Small intestine (tissue), 16 donors: ENCODE measurements at places on chromosomes 7 and 10. TPM values are rescaled to one million over a fixed set of nuclear protein-coding genes. Genes with fewer than 3 reads are reported as not detected.

DNA sequence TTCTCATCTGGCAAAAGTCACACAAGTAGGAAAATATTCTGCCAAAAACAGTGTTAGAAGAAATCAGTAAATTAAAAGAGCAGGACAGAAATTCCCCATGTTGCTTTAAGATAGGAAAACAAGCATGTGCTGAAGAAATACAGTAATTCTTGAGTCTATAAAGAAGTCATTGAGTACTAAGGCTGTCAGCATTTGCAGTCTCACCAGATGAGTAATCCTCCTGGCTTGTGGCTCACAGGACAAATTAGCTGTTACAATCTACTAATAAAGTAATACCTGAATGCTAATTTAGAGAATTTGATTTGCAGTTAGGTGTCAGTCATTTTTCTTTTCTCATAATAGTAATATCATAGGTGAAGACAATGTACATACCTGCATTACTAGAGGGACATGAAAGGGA lies 1158.9 kb upstream of the CELF2 start:
- no peaks in the 10 kb centered on the region for H3K36me3 ChIP-seq
- H3K27me3 ChIP-seq: no peaks in the 10 kb centered on the region
- no peak overlapping the region for H3K27ac ChIP-seq

PCGF6 gene
- 7.1 TPM for polyA plus RNA-seq

MSMB gene
- polyA plus RNA-seq: 1.4 TPM

GRCh38 chr10:55232553-55232952 lies 431.5 kb upstream of the PCDH15 start:
- no peak overlapping the region for H3K27ac ChIP-seq
- no peaks in the 10 kb centered on the region for H3K36me3 ChIP-seq
- peak; percentile 20 for DNase-seq
- H3K4me1 ChIP-seq: no peaks in the 10 kb centered on the region
- no peaks in the 10 kb centered on the region for H3K27me3 ChIP-seq

GRCh38 chr7:146645383-146645976 lies 528.9 kb downstream of the CNTNAP2 start:
- H3K4me3 ChIP-seq: no peak overlapping the region
- no peaks in the 10 kb centered on the region for H3K27me3 ChIP-seq
- no peak for DNase-seq
- no peaks in the 10 kb centered on the region for H3K36me3 ChIP-seq
- H3K27ac ChIP-seq: no peak overlapping the region

- peaks cover 16% of the 10 kb centered on the region for H3K4me1 ChIP-seq
- H3K27ac ChIP-seq: peak overlapping the region; percentile 95
- H3K27me3 ChIP-seq: no peaks in the 10 kb centered on the region
- DNase-seq: peak; percentile 74
- H3K4me3 ChIP-seq: peak overlapping the region; percentile 99
- H3K36me3 ChIP-seq: peaks cover 12% of the 10 kb centered on the region
Observed at GRCh38 chr10:119652361-119652730, 1.2 kb downstream of the BAG3 start.

MYH16 gene
- polyA plus RNA-seq: 0.01 TPM

PRF1 gene
- polyA plus RNA-seq: 1.1 TPM

GRCh38 chr7:85708221-85708620 lies 521.4 kb upstream of the SEMA3D start:
- no peaks in the 10 kb centered on the region for H3K27me3 ChIP-seq
- H3K4me1 ChIP-seq: no peaks in the 10 kb centered on the region
- H3K27ac ChIP-seq: no peak overlapping the region
- no peak overlapping the region for H3K4me3 ChIP-seq

DNA sequence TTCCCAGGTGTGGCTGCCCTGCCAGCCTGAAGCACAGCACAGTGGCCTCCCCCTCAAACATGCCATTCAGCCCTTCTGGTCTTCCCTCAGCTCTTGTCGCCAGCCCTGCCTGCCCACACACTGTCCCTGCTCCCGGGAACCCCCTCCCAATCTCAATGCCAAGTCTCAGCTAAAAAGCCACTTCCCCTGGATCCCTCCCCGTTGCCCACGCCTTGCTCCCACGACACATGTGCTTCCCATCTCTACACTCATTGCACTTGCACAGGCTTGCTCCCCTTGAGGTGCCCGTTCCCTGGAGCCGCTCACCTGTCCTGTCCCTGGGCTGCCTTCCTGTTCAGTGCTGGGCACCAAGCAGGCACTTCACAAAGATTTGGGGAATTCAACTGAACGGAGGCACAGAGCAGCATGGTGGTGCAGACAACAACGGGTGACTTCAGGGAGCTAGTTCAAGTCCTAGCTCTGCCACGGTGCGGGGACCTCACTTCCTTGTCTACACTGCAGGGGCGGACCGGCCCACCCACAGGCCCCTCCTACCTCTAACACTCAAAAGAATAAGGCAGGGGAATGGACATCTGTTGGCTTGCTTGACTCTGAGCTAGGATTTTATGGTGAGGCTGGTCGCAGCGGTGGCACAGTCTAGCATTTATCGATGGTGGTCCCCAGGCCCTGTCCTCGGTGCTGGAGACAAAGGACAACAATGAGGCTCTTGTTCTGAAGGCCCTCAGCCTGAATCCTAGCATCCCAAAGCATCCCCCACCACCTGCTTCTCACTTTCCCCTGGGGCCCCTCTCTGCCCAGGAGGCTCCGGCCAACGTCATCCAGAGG lies 18.4 kb downstream of the RGS10 start:
- H3K4me3 ChIP-seq: no peak overlapping the region
- H3K4me1 ChIP-seq: no peaks in the 10 kb centered on the region
- H3K36me3 ChIP-seq: peaks cover 2% of the 10 kb centered on the region
- H3K27ac ChIP-seq: no peak overlapping the region

DNA sequence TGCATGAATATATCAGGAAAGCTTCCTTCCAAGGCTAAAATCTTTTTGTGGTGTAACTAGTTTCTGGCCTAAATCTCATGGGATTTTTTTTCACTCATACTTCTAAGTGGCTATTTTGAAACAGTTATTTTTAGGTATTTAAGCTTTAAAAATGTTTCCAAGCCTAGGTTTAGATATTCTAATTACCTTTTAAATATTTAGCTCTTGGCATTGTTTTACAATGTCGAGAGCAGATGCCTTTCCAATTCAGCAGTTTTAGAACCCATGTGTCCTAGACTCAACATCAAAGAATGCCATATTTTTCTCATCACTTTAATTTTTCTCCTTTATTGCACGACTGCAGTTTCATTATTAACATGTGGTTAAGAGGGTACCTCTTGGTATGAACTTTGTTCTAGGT lies 27.1 kb upstream of the STOX1 start:
- no peak for DNase-seq
- peaks cover 26% of the 10 kb centered on the region for H3K36me3 ChIP-seq
- no peaks in the 10 kb centered on the region for H3K4me1 ChIP-seq

DNA sequence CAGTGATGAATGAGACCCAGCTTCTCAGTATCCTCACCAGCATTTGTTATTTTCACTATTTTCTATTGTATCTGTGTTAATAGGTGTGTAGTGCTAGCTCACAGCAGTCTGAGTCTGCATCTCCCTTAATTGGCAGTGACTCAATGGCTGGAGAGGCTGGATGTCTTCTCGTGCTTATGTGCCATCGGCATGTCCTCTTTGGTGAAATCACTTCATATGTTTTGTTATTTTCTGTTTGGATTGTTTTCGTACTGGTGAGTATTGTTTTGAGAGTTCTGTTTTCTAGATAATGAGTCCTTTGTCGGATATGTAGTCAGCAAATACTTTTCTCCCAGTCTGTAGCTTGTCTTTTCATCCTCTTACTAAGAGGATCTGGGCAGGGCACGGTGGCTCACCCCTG lies 66.1 kb downstream of the AMZ1 start:
- H3K36me3 ChIP-seq: peaks cover 21% of the 10 kb centered on the region
- H3K4me3 ChIP-seq: no peak overlapping the region
- no peak overlapping the region for H3K27ac ChIP-seq

- no peaks in the 10 kb centered on the region for H3K27me3 ChIP-seq
- peak within 1 kb of the TSS; percentile 66 for H3K27ac ChIP-seq
- peak; percentile 56 for DNase-seq
- no peaks in the 10 kb centered on the region for H3K4me1 ChIP-seq
- H3K4me3 ChIP-seq: peak within 1 kb of the TSS; percentile 44
Observed at GRCh38 chr10:70602665-70603448, at the start of gene PRF1. TSS of gene PRF1 (minus strand) at chr10:70602741. CDS start at chr10:70600902, 1,839 bp downstream.

DNA sequence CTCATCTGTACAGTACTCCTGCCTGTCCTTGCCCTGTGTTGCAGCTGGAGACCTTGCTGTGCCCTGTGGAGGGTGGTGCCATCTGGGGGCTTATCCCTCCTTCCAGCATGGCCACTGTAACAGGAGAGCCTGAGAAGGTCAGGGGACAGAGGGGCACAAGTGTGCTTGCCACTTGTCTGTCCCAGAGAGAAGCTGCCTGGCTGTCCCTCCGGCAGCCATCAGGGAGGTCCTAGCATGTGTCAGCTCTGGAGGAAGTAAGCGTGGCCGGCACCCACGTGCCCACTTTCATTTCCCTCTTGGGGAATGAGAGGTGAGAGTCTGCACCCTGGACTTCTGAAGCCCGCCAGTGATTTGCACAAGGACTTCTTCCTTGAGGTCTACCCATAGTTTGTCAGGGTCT lies 97.0 kb upstream of the PPIF start:
- H3K4me3 ChIP-seq: no peak overlapping the region
- no peaks in the 10 kb centered on the region for H3K36me3 ChIP-seq
- H3K27me3 ChIP-seq: no peaks in the 10 kb centered on the region
- H3K27ac ChIP-seq: no peak overlapping the region
- DNase-seq: no peak
- peaks cover 26% of the 10 kb centered on the region for H3K4me1 ChIP-seq

DNA sequence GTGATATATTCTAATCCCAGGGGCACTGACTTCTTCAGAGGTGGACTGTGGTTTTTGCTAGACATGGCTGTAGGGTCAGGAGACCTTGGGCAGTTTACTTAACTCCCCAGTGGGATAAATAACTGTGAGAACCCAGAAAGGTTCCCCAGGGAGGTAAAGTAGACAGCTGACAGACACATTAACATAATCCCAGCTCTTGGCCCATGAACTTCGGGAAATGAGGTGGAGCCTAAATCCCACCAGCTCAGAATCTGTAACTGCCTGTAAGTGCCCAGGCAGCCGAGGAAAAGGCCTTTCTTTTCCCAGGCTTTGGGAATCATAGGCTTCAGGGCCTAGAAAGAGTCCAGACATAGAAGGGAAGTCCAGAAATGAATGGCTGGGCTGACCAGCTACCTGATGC lies 106.0 kb downstream of the LRRC18 start:
- H3K36me3 ChIP-seq: no peaks in the 10 kb centered on the region
- no peak for DNase-seq
- no peaks in the 10 kb centered on the region for H3K4me1 ChIP-seq
- H3K27me3 ChIP-seq: no peaks in the 10 kb centered on the region
- H3K27ac ChIP-seq: no peak overlapping the region

DNA sequence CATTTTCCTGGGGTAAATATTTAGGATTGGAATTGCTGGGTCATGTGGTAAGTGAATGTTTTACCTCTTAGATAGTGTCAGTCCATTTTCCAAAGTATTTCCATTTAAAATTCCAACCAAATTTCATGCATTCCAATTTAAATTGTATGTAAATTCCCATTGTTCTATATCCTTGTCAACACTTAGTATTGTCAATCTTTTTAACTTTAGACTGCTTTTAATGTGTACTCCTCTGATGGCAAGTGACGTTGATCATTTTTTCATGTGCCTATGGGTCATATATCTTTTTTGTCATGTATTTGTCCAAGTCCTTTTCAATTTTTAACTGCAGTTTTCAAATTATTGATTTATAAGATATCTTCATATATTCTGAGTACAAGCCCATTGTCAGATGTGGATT lies 80.8 kb upstream of the FAM20C start:
- H3K4me1 ChIP-seq: no peaks in the 10 kb centered on the region
- H3K36me3 ChIP-seq: no peaks in the 10 kb centered on the region
- peaks cover 2% of the 10 kb centered on the region for H3K27me3 ChIP-seq
- no peak overlapping the region for H3K4me3 ChIP-seq

GRCh38 chr10:88953662-88954061 lies 1.1 kb upstream of the ACTA2 start:
- peak overlapping the region; percentile 67 for H3K27ac ChIP-seq
- H3K27me3 ChIP-seq: no peaks in the 10 kb centered on the region
- H3K36me3 ChIP-seq: no peaks in the 10 kb centered on the region
- H3K4me3 ChIP-seq: no peak overlapping the region
- DNase-seq: no peak
- peaks cover 4% of the 10 kb centered on the region for H3K4me1 ChIP-seq

- H3K4me1 ChIP-seq: no peaks in the 10 kb centered on the region
- H3K36me3 ChIP-seq: no peaks in the 10 kb centered on the region
- H3K4me3 ChIP-seq: no peak overlapping the region
- peak; percentile 16 for DNase-seq
- H3K27me3 ChIP-seq: no peaks in the 10 kb centered on the region
- no peak overlapping the region for H3K27ac ChIP-seq
Observed at GRCh38 chr10:84026821-84027257, 112.5 kb upstream of the GHITM start.

GRCh38 chr10:132446661-132447445 lies 49.9 kb downstream of the PWWP2B start:
- peak; percentile 95 for DNase-seq
- no peaks in the 10 kb centered on the region for H3K36me3 ChIP-seq
- no peaks in the 10 kb centered on the region for H3K27me3 ChIP-seq
- peak overlapping the region; percentile 20 for H3K4me3 ChIP-seq

- H3K4me1 ChIP-seq: peaks cover 6% of the 10 kb centered on the region
- H3K27me3 ChIP-seq: no peaks in the 10 kb centered on the region
- DNase-seq: no peak
- no peak overlapping the region for H3K27ac ChIP-seq
- no peak overlapping the region for H3K4me3 ChIP-seq
Observed at GRCh38 chr10:79230328-79230830, 116.9 kb upstream of the PPIF start.

DNA sequence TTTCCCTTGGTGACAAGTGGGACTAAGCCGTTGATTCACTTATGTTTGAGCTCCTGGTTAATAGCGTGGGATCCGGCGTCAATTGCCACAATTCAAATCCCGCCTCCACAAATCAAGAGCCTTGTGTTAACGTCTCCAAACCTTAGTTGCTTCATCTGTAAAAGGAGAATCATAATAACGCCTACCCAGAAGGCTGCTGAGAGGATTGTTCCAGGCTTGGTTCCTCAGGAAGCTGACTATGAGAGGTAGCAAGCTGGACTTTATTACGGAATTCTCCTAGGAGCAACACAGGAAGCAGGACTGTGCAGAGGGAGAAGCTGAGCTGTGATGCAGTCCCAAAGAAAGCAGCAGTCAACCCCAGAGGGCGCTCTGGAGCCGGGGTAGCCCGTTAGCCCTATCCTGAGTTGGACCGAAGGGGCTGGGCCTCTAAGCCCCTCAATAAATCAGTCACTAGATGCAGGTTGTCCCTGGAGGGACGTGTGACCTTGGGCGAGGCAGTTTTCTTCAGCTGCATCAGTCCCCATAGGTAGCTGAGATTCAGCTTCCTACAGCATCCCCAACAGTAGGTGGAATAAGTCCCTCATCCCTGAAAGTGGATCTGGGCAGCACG lies 6.9 kb upstream of the BAG3 start:
- H3K36me3 ChIP-seq: no peaks in the 10 kb centered on the region
- no peak for DNase-seq
- H3K4me3 ChIP-seq: no peak overlapping the region

HEPACAM2 gene
- polyA plus RNA-seq: 9.2 TPM

TCF7L2 gene
- polyA plus RNA-seq: 50.3 TPM

ERVW-1 gene
- not detected for polyA plus RNA-seq

- no peak overlapping the region for H3K27ac ChIP-seq
- no peak for DNase-seq
- no peaks in the 10 kb centered on the region for H3K36me3 ChIP-seq
- H3K27me3 ChIP-seq: no peaks in the 10 kb centered on the region
- H3K4me1 ChIP-seq: no peaks in the 10 kb centered on the region
- H3K4me3 ChIP-seq: no peak overlapping the region
Observed at GRCh38 chr7:11573128-11573750, 258.8 kb downstream of the THSD7A start.

TMED4 gene
- 83.9 TPM for polyA plus RNA-seq

OR2A12 gene
- 0.03 TPM for polyA plus RNA-seq

FFAR4 gene
- polyA plus RNA-seq: 0.99 TPM
